Renal cortex interstitium (tissue), 15 donors: ENCODE measurements at places on chromosomes 12 and 14. TPM values are rescaled to one million over a fixed set of nuclear protein-coding genes. Genes with fewer than 3 reads are reported as not detected.

Gene PLEKHH1
- 43.9 TPM for polyA plus RNA-seq

Gene RNASE3
- polyA plus RNA-seq: 1.1 TPM

Gene SUSD6
- 19.4 TPM for polyA plus RNA-seq

Gene NKX2-8
- not detected for polyA plus RNA-seq

Gene SSPN
- 14.3 TPM for polyA plus RNA-seq

Gene DAO
- 1.1 TPM for polyA plus RNA-seq

Gene DPF3
- 3.9 TPM for polyA plus RNA-seq

DNA sequence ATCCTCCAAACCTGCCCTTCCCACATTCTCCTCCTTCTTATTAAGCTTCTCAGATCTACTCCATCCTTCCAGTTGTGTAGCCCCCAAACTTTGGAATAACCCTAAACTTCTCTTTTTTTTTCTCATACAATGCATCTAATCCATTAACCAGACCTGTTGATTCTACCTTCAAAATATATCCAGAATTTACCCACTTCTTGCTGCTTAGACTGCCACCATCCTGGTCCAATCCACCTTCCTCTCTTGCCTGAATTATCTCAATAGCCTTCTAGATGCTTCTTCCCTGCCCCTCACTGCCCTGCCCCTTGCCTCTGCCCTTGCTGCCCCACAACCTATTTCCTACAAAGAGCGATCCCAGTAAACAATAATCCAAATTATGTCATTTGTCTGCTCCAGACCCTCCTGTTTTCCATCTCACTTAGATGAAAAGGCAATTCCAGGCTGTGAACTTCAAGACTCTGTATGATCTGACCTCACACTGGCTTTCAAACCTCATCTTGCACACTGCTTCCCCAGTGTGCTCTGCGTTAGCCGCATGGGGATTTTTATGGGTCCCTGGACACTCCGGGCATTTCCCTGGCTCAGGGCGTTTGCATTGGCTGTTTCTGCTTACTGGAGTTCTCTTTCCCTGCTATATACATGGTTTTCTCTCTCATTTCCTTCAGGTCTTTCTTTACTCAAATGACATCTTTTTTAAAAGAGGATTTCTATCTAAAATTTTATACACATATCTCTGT is 42.6 kb upstream of the HIF1A start:
- DNase-seq: no peak

GRCh38 chr14:88198446-88198845 is 124.6 kb downstream of the KCNK10 start:
- no peak for DNase-seq

GRCh38 chr12:68429696-68430095 is 97.5 kb upstream of the MDM1 start:
- no peak for DNase-seq

DNA sequence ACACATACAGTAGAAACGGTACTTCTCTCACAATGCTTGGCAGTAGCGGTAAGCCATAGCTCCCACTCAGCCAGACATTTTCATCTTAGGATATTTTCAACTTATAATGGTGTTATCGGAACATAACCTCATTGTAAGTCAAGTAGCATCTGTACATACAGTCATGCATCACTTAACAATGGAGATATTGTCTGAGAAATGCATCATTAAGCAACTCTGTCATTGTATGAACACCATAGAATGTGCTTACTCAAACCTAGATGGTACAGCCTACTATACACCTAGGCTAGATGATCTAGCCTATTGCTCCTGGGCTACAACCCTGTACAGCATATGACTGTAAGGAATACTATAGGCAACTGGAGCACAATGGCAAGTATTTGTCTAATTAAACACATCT is 40.8 kb downstream of the RPS6KA5 start:
- DNase-seq: no peak

GRCh38 chr14:89638891-89639290 is 221.9 kb upstream of the FOXN3 start:
- DNase-seq: no peak

DNA sequence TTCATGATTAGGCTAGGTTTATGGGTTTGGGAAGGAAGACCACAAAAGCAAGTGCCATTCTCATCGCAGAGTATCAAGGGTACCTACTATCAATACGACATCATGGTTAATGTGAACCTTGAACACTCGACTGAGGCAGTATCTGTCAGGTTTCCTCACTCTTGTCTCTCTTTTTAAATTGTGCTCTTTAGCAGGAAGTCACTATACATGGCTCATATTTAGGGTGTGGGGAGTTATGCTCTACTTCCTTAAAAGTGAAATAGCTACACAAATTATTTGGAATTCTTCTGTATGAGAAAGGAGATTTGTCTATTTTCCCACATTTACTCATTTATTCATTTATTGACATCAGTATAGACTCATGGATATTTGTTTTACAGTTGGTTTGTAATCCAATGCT is 5.9 kb upstream of the CLEC4E start:
- DNase-seq: no peak

GRCh38 chr12:70890895-70891832 is 29.4 kb downstream of the PTPRR start:
- no peak for DNase-seq

- no peak for DNase-seq
Observed at GRCh38 chr12:113061061-113061694, 4.6 kb downstream of the DTX1 start.

GRCh38 chr14:61513986-61514830 is 181.1 kb upstream of the HIF1A start:
- DNase-seq: no peak

DNA sequence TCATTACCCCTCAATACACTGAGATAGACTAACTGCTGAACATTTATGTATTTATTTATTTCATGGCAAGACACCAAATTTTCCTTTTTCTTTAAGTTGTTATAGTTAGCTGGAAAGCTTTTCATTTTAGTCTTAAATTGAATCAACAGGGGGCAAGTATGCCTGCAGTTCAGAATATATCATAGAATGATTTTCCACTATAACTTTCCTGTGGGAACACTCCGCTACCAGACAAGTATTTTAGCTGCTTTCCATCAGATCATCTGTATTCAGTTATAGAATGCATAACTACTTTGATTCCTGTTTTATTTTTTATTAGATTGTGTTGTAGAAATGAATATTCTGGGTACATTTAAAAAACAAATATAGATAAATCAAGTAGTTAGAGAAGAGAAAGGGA is 102.0 kb downstream of the SLC6A15 start:
- no peak for DNase-seq

GRCh38 chr12:48866052-48866711 is 512 bp upstream of the RND1 start:
- DNase-seq: no peak
